COR-L47 (cell line): ENCODE measurements at places on chromosomes 5 and 9.

GRCh38 chr5:171934586-171934985 is 71.9 kb downstream of the FBXW11 start:
- DNase-seq: no peak

DNA sequence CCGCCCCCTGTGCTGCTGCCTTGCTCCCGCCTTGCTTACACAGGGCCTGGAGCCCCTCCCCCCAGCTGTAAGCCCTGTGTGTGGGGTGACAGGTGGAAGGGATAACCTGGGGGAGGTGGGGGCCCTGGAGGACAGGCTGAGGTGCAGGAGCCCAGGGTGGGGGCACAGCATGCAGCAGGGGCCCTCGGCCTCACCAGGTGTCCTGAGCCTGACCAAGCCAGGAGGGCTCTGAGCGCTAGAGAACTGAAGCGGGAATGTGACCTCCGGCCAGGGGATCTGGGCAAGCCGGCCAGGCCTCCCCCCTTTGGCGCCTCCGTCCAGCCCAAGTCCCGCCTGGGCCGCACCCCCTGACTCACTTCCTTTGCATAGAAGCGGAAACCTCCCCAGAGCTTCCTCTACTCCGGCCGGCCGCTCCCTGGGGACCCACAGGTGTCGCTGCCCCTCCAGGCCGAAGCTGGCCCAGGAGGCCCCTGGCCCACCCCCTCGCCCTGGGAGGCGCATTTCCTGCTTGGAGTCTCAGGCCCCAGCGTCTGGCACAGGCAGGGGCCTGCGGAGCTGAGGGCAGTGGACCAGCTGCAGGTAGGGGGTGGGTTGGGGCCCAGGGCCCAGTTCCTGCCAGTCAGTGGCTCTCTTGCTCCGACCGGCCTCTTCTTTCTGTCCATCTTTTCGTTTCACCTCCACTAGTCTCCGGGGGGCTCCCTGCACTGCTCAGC is at the start of gene TOR4A:
Gene TOR4A (plus strand): TSS at position 398 of the 713 bp plus-strand sequence. CDS start 964 bp downstream, outside the sequence.
- no peak for DNase-seq

GRCh38 chr9:124386201-124386600 is 29.0 kb downstream of the PSMB7 start:
- no peak for DNase-seq

DNA sequence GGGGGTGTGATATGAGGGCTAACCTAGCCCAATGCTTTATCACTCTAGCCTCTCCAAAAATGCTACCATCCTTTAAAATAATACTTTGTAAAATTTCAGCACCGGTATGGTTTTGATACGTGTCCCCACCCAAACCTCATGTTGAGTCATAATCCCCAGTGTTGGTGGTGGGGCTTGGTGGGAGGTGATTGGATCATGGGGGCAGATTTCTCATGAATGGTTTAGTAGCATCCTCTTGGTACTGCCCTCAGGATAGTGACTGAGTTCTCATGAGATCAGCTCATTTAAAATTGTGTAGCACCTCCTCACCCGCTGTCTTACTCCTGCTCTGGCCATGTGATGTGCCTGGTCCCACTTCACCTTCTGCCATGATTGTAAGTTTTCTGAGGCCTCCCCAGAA is 35.0 kb upstream of the ANKH start:
- DNase-seq: no peak

DNA sequence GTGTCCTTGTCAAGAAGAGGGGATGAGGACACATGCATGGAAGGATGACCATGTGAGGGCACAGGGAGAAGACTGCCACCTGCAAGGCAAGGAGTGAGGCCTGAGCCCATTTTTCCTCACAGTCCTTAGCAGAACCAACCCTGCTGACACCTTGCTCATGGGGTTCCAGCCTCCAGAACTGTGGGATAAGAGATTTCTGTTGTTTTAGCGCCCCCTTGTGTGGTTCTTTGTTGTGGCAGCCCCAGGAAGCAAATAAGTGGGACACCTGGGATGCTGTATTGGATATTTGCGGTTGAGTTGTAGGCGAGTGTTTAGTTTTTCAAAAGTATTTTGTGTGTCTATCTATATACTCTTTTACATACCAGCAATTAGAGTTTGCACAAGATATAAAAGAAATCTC is 206.4 kb downstream of the NXNL2 start:
- DNase-seq: no peak
